A549 treated with Hydrocortisone at 1 μM for 4 hours (cell line): ENCODE measurements at places on chromosomes 3 and 15. TPM values are rescaled to one million over a fixed set of nuclear protein-coding genes. Genes with fewer than 3 reads are reported as not detected.

The RTP3 gene
- total RNA-seq = not detected in 5 replicates

The MESP2 gene
- total RNA-seq = 0.24 to 0.84 TPM (median 0.48 TPM) in 5 replicates

The CFAP91 gene
- total RNA-seq = 0.09 to 0.62 TPM (median 0.21 TPM) in 5 replicates

The ATP13A5 gene
- total RNA-seq = not detected in 5 replicates

The SLC28A1 gene
- total RNA-seq = 0.03 to 0.06 TPM in 2 of 5 replicates, not detected in the others

The A4GNT gene
- not detected in 5 replicates for total RNA-seq

The SUSD5 gene
- 2.7 to 5.1 TPM (median 3.4 TPM) in 5 replicates for total RNA-seq

The TMEM108 gene
- total RNA-seq = not detected in 5 replicates

The DUOX1 gene
- 0.02 to 0.10 TPM in 2 of 5 replicates, not detected in the others for total RNA-seq

The SLCO2A1 gene
- 0.07 to 0.24 TPM (median 0.23 TPM) in 5 replicates for total RNA-seq

The GOLGA6L24 gene
- total RNA-seq = not detected in 5 replicates

The TM4SF4 gene
- total RNA-seq = 26.3 to 42.5 TPM (median 36.9 TPM) in 5 replicates

The LEKR1 gene
- 0.54 to 0.63 TPM (median 0.59 TPM) in 5 replicates for total RNA-seq

The PIERCE2 gene
- total RNA-seq = 3.0 to 5.3 TPM (median 3.4 TPM) in 5 replicates
